CD8-positive, alpha-beta memory T cell (primary cell): ENCODE measurements at places on chromosomes 6 and 20.

DNA sequence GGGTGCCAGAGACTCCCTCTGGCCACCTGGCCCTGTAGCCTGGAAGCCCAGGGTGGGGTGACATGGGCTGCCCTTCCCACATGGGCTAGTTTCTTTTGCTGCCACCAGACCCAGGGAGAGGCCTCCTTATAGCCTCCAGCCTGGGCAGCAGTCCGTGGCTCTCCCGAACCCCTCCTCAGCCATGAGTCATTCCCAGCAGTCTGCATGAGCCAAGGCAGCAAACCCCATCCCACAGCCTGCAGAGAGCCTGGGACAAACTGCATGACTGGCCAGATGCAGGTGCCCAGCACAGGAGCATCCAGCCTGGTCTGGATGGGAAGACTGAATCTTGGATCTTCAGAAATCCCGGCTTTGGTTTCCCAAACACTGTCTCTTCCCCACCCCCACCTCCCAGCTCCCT lies 75.7 kb downstream of the MRPL14 start:
- no peak for DNase-seq

GRCh38 chr20:15682690-15683089 lies 890.6 kb downstream of the KIF16B start:
- DNase-seq = no peak

GRCh38 chr20:11249683-11250082 lies 575.9 kb upstream of the JAG1 start:
- no peak for DNase-seq

DNA sequence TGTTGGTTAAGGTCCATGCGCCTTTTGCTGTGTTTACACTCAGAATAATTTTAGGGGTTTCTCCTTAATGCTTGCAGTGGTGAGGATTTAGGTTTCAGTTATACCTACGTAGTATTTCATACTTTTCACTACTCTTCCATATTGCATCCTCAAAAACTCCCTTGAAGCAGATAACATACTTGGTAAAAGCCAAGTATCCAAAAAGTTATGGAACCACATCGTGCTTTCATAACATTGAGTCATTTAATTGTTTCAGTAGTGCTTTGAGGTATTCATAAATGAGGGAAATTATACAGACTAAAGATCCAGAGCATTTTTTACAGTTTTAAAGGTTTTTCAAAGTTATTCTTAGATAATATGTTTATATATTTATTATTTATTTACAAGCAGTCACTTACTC lies 4.0 kb upstream of the ATXN1 start:
- no peak for DNase-seq

- no peak for DNase-seq
Observed at GRCh38 chr6:139436200-139436956, 61.9 kb upstream of the CITED2 start.

GRCh38 chr6:70706491-70707123 lies 38.9 kb downstream of the SMAP1 start:
- no peak for DNase-seq

DNA sequence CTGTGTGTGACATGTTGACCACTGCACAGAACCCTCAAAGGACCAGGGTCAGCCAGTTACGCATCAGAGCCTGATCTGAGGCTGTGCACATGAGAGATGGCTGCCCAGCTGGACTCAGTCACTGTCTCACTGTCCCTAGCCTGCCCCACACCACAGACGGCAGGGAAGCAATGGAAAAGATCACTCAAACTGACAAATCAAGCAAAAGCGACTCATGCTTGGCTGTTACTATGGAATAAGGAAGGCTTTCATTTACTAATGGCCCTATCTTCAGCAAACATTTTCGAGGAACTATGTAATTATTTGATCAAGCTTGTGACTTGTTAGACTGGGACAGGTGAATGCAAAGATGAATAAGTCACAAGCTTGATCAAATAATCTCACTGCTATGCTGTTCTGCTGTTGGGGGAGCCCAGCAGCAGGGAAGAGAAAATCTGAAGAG lies 137.0 kb downstream of the SLC23A2 start:
- no peak for DNase-seq

DNA sequence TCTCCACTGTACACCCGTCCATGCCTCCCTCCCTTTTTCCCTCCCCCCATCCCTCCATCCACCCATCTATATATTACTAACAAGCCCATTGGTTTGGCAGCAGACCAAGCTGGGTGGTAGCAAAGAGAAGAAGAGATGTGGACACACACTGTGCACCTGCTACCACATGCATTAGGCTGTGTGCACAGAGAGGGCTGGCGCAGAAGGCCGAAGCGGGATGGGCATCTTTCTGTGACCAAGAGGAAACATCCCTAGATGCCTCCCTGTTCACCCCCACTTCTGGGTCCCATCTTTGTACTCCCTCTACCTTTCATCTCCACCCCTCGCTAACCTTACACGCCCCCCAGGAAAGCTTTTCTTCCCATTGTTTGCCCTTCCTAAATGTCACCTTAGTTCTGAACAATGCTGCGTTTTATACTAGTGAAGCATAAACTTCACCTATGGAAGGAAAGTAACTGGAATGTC lies 64.9 kb upstream of the AFDN start:
- DNase-seq = no peak

GRCh38 chr6:142341855-142342330 lies 40.1 kb downstream of the ADGRG6 start:
- DNase-seq = no peak

- DNase-seq = no peak
Observed at GRCh38 chr6:52409499-52409898, 10.6 kb upstream of the EFHC1 start.

- peak; percentile 52 for DNase-seq
Observed at GRCh38 chr6:157314705-157315321, 8.5 kb downstream of the TMEM242 start.

- no peak for DNase-seq
Observed at GRCh38 chr6:106448000-106448426, 87.5 kb downstream of the CRYBG1 start.

DNA sequence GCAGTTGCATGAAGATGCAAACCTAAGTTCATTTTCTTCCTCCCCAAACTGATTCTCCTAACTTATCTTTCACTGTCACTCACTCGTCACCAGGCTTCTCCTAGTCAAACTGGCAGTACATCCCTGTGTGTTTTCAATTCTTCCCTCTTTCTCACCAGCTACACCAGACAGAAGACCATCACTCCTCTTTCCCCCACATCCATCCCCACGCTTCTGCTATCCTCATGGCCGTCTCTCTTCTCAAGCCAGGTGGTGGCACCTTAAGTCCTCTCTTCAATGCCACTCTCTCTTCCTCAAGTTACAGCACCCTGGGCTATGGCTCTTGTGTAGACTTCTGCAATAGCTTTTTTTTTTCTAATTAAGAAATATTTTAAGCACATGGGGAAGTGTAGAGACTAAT lies 14.4 kb upstream of the TREM2 start:
- no peak for DNase-seq

GRCh38 chr6:168348186-168348585 lies 28.6 kb upstream of the DACT2 start:
- no peak for DNase-seq

- no peak for DNase-seq
Observed at GRCh38 chr6:29680904-29681303, at the start of gene ZFP57. Gene ZFP57 (minus strand): TSS chr6:29681152. CDS start chr6:29677003, 4,149 bp downstream.

GRCh38 chr6:51843456-51844056 lies 243.9 kb downstream of the PKHD1 start:
- DNase-seq = no peak

GRCh38 chr6:138989098-138989983 lies 1.3 kb upstream of the REPS1 start:
- no peak for DNase-seq

DNA sequence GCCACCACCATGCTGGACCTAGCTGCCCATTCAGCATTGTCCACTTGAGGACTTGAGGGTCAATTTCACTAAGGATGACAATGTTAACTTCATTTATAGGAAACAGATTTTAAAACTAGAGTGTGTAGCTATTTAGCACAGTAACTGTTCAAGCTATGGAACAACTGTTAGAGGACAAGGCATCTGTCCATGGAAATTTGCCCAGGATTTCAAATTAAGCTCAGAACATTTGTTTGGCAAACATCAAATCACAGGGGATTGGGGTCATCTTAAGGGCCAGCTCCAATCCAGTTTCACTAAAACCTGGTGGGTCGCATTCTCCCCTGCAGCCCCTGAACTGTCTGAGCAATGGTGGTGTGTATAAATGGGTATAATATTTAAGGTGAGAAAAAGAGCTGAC lies 35.1 kb downstream of the PM20D2 start:
- DNase-seq = no peak

- DNase-seq = no peak
Observed at GRCh38 chr6:30554962-30555815, 1.1 kb downstream of the GNL1 start.

- no peak for DNase-seq
Observed at GRCh38 chr6:43895656-43896328, 125.8 kb downstream of the VEGFA start.

GRCh38 chr6:142071981-142072380 lies 60.7 kb upstream of the GJE1 start:
- no peak for DNase-seq

GRCh38 chr20:48600470-48600945 lies 227.3 kb downstream of the PREX1 start:
- DNase-seq = no peak

DNA sequence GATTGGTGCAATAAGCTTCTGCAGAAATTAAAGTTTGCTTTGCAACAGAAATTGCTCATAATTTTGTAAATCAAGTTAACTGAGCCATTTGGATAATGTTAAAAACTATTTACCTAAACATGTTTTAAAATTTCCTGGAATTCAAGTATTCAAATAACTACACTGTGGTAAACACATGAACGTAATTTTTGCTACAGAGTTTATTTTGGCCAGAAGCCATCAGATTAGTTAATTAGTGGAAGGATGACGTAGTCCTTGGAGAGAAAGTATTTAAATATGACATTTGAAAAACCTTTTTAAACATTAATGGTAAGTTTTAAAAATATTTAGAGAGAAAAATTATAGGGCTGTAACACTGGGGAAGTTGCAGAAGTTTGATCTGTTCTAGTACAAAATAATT lies 121.2 kb upstream of the UST start:
- no peak for DNase-seq

DNA sequence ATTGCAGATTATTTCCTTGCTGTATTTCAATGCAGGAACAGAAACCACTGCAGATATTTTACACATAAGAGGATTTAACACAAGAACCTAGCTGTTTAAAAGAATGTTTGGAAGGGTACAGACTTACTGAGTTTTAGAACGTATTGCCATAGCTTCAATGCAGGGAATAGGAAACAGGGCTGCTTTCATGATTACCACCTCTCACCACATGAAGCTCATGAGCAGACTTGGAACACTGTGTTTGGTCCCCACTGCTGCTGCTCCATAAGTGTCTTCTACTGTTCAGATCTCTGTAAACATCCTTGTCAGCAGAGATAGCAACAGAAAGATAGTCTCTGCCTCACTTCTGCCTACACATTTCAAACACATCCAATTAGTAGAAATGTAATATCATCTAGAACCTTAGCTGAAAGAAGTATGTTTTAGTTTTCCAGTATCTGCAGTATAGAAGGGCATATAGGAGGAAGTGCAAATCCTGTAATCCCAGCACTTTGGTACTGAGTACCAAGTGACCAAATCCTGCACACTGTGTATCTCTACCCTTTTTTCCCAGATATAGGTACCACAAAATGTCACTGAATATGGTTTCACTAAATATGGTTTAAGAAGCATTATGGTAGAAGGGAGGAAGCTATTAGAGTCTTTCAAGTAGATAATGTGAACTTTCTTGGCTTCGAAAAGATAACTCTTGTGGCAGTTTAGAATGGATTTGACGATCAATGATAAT lies 51.9 kb downstream of the STXBP5 start:
- no peak for DNase-seq

GRCh38 chr20:47686545-47686944 lies 98.7 kb downstream of the SULF2 start:
- DNase-seq = no peak

- no peak for DNase-seq
Observed at GRCh38 chr6:5205877-5206850, 54.6 kb downstream of the LYRM4 start.

DNA sequence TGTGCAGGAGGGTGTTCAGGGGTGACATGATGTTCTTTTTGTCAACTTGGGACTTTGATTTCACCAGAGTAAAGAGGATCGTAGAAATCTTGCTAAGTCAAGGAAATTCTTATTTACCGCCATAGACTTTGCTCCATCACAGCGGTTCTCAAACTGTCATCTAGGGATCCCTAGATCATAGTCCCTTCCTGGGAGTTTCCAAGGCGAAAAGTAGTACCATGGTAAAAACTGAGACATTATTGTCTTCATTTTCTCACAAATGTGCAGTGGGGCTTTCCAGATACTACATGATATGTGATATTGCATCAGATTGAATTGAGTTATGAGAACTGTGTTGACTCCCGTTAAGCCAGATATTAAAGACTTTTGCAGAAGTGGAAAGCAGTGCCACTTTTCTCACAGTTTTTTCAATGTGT lies 79.7 kb downstream of the JARID2 start:
- no peak for DNase-seq

DNA sequence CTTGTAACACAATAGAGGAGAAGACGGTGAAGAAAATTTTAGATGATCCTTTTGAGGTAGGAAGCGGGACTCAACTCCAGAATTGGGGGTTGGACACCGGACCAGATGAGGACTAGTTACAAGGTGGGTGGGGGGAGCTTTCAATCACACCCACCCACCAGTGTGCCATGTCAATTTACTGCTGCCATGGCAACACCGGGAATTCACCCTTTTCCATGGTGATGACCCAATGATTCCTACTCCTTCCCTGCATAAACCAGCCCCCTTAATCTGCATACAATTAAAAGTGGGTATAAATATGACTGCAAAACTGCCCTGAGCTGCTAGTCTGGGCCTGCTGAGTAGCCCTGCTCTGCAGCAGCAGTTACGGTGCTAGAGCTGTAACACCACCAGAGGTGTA lies 14.7 kb downstream of the RAD21L1 start:
- no peak for DNase-seq

GRCh38 chr20:13683833-13684232 lies 45.1 kb upstream of the TASP1 start:
- no peak for DNase-seq

GRCh38 chr6:6635291-6635690 lies 46.8 kb downstream of the LY86 start:
- DNase-seq = no peak

DNA sequence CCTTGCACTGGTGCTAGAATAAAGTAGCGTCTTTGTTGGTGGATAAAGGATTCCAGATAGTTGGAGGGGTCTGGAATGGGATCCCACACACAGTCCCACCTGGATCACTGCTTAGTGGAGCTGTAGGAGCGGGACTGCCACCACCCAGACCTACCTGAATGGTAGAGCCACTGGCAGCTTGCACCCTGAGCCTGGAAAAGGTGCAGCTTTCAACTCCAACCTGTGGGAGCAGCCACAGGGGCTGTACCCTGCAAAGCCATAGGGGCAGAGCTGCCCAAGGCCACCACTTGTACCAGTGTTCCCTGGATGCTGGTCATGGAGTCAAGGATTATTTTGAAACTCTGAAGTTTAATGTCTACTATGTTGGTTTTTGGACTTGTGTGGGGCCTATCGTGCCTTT lies 26.9 kb downstream of the VTA1 start:
- DNase-seq = no peak

GRCh38 chr20:36094497-36094896 lies 60.0 kb upstream of the EPB41L1 start:
- DNase-seq = no peak

- no peak for DNase-seq
Observed at GRCh38 chr6:121664158-121664557, 228.7 kb downstream of the GJA1 start.

- no peak for DNase-seq
Observed at GRCh38 chr6:140636271-140636907, 1261.9 kb upstream of the CITED2 start.
